ENCODE measurements at places on chromosomes 5 and 9.

DNA sequence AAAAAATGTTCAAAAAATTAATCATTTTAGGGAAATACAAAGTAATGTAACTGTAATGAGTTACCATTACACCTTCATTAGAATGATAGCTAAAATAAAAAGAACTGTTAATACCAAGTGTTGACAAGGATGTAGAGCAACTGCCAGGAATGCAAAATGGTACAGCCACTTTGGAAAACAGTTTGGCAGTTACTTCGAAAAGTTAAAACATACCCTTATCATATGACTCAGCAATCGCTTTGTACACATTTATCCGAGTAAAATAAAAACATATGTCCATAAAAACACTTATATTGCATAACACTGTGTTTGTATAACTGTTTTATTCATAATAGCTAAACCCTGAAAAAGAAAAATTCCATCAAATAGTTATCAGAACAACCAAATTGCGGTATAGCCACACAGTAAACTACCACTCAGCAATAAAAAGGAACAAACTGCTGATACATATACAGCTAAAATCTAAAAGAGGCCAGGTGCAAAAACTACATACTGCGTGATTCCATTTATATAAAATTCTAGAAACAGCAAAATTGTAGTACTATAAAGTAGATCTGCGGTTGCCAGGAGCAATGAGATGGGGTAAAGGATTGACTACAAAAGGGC, 61.7 kb downstream of the RFX3 start:
- DNase-seq, result no peak

DNA sequence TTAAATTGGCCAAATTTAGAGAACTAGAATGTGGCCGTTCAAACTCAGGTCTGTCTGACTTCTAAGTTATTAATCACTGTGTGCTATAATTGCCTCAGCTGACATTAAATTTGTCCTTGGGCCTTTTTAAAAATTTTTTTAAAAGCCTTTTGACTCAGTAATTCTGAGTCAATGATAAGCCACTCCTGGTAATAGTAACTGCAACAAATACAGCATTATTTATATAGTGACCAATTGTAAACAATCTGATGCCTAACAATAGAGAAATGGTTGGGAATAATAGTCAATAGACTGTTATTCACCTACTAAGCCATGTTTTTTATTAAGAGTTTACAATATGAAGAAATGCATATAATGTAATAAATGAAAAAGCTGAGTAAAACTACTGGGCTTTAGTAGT, 70.9 kb upstream of the FSD1L start:
- no peak for DNase-seq

GRCh38 chr5:164119806-164120447, 614.5 kb downstream of the MAT2B start:
- peak; percentile 9 for DNase-seq

DNA sequence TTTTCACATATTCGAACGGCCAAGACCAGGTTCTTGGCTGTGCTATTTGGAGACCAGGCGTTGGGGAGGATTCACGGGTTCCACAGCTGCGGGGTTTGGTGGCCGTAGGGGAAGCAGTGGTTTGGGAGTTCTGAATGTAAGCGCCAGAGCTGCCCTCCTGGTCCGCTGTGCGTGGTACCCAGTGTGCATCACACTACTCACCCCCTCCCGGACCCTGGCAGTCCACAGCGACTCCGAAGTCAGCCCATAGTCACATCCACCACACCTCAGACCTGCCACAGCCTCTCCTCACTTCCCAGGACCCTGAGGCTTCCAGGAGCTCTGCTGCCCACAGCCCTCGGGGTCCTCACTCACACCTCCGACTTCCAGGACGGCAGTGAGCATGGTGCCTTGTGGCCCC, 26.8 kb downstream of the AMBP start:
- no peak for DNase-seq

DNA sequence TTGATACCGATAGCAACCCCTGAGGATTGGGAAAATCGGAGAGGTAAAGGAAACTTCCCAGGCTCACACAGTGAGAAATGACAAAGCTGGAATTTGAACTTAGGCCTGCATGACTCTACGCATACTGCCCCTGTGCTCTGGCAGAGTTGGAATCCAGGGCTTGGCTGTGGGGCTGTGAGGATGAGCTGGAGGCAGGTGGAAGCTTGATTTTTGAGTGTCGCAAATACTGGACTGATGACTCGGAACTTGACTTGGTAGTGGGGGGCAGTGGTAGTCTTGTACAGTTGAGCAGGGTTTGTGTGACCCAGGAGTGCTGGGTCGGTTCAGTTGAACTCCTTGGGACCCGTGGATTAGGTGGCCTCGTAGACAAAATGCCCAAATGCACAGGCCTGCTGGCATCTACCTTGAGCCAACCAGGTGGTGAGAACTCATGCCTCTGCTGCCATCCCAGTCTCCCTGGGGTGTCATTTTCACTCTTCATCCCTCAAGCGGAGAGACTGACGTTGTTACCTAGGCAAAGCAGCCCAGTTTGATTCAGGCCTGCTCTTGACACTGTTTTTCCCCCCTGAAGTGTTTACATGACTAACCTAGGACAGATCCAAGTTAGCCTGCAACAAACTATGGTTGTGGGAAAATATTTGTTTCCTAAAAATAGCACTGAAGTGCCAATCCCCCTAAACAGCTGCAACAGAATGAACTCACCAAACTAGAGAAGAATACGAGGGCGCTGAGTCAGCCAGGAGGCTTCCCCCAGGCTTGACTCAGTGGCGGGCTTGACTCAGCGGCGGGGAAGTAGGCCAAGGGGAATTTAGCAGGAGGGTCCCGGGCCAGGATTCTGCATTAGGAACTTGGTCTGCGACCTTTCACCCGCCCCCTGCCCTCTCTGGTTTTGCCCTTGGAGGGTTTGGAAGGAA, 45.7 kb upstream of the ORM1 start:
- DNase-seq, result no peak

- DNase-seq, result no peak
Measured at GRCh38 chr5:5209089-5209488, 69.0 kb downstream of the ADAMTS16 start.

DNA sequence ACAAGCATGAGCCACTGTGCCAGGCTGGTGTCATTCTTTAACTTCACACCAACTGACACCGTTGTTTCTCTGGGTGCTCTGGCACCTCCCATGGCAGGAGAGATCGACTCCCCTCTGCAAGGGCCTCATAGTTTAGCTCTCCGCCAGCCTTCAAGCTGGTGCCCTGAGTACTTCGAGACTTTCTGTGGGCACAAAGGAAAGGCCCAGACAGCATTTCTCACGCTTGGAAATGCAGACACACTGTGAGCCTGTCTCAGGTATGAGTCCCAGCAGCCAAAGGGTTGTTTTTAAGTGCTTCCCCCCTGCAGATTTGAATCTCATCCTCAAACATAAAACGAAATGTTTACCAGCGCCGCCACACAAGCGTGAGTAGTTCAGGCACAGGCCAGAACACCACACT, 11.1 kb upstream of the TCF7 start:
- no peak for DNase-seq

DNA sequence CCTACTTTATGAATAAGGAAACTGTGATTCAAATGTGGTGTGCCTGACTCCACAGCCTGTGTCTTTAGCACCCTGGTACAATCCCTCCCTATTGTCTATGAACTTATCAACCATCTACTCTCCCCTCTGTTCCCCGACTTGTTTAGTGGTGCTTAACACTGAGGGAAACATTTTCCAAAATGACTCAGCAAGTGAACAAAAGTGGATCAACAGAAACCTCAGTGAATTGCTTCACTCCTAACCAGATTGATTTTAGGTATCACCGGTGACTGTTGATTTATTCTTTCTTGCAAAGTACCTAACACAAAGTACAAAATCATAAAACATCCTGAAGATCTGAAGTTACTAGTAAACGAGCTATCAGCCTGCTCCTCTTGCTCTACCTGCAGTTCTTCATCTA, 42.1 kb upstream of the RAPGEF6 start:
- DNase-seq, result no peak

GRCh38 chr9:110105107-110105506, 102.9 kb downstream of the C9orf152 start:
- DNase-seq, result no peak

DNA sequence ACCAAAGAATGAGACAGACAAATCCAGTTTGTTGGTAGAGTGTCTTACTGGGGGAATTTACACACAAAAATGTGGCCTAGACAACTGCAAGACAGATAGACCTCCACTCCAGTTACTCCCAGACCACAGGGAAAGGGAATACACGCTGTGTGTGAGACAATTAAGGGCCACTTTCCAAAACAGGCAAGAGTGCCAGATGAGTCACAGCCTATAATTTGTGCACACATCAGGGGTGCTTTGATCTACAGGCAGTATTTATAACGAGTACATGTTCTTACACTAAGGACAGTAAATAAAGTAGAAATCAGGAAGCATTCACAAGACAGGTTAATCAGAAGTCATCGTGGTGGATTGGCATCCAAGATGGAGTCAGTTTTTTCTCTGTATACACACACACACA, 114.8 kb downstream of the ZNF622 start:
- DNase-seq, result no peak

- DNase-seq, result no peak
Measured at GRCh38 chr5:59732301-59732700, 161.2 kb downstream of the PDE4D start.

DNA sequence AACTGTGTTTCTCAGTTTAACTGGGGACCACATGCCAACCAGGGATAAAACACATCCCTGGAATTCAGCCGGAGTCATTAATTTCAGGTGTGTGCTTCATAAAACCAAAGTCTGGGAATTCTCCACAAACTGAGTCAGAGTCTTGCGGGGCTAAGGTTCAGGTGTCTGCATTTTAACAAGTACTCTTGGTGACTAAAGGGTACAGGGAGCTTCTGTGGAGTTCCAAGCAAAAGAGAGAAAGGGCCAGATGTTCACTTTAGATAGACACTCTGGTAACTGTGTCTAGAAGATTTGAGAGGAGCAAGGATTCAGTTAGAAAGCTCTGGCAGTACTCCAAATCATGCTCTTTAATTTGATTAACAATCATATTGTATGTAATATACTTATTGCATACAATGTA, 4.0 kb downstream of the NADK2 start:
- no peak for DNase-seq

- DNase-seq, result no peak
Measured at GRCh38 chr5:144812763-144813162, 642.1 kb downstream of the KCTD16 start.

DNA sequence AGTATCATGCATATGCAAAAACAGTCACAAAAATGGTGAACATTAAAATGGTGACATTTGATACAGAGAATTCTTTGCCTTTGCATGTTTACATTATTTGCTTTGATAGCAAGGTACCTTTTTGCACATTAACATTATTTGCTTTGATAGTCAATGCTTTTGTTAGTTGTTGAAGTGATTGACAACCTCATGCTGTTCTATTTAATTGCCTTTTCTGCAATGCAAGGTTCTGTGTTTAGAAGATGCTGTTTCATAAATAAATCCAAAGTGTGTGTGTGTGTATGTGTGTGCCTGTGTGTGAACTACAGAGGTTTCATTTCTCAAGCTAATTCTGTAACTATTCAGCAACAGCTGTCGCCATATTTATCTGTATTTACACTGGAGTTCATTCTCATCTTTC, 668.7 kb downstream of the NR2F1-AS1 start:
- no peak for DNase-seq

- DNase-seq, result no peak
Measured at GRCh38 chr9:129464972-129465833, 155.7 kb downstream of the C9orf50 start.

DNA sequence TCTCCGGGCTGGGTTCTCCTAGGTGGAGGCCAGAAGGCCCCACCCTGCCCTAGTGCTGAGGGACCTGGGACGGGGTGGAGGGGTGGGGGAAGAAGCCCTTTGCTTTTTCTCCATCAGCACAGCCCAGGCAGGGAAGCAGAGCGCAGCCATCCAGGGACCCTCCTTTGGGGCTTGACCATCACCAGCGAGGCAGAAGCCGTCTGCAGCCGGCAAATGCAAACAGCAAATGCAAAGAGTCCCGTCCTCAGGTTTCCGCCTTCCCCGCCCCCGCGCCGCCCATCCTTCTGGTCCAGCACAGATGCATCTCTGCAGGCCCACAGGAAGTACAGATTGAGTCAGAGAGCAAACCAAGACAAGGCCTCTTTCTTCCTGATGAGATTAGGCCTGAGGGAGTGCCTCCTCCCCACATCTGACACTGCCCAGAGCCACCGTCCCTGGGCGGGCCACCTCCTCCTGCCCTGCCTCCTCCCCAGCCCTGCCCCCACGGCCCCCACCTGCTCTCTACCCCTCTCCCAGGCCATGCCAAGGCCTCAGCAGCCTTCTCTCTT, 23.4 kb downstream of the CORO2A start:
- DNase-seq, result no peak

GRCh38 chr5:36756848-36757247, 119.7 kb upstream of the NIPBL start:
- DNase-seq, result no peak

- DNase-seq, result no peak
Measured at GRCh38 chr5:14588145-14588544, 6.6 kb downstream of the OTULINL start.

DNA sequence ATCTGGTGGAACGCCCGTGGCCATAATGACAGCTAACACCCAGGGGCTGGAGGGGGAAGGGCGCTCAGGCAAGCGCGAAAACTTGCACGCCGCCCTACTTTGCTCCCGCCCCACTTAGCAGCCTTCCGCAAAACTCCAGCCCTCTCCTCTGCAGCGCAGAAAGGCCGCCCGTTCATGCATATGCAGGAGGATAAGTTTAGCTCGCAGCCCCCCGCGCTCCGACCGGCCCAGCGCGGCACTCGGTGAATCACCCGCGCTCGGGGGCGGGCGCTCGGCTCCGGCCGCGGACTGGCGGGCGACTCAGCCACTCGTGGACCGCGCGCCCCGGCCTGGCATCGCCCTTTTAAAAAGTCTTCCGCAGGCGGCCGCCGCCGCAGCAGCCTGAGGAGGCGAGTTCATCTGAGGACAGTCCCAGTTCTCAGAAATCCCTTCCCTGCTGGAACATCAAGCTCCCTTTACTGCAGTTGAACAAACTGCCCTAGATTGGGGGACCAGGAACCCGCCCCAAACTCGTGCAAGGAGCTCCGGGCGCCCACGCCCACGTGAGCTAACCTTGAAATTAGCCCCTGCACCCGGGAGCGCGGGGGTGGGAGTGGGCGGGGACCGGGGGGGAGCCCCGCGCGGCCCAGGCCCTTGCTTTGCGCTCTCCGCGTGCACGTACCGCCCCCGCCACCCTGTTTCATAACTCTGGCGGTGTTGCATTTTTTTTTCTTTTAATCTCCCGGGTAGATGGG, 4.5 kb upstream of the KLF9 start:
- peak; percentile 75 for DNase-seq

DNA sequence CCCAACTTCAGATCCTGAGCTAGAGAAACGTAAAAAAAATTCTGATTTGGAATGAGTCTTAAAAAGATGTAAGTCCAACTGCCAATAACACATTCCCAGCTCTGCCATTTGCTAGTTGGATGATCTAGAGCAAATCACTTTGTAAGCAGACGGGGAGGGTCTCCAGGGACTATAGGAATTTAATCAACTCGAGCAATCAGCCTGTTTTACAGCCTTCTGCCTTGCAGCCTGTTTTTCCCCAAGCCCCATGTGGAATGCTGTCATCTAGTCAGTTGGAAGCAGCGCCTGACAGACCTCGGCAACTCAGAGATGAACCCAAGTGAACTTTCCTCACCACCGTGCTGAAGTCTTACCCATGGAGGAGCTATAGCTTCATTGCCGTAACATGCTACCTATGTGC, 34.8 kb upstream of the HRH2 start:
- DNase-seq, result no peak

GRCh38 chr5:93411716-93412115, 169.3 kb downstream of the NR2F1-AS1 start:
- DNase-seq, result no peak

All from NCI-H526 (cell line).